Large intestine (tissue), 12 donors: ENCODE measurements at places on chromosomes 6 and 20.

- peaks cover 2% of the 10 kb centered on the region for H3K4me1 ChIP-seq
- no peaks in the 10 kb centered on the region for H3K36me3 ChIP-seq
- H3K27ac ChIP-seq: no peak overlapping the region
- H3K27me3 ChIP-seq: no peaks in the 10 kb centered on the region
Measured at GRCh38 chr6:101011186-101011585, 130.1 kb upstream of the ASCC3 start.

- H3K27ac ChIP-seq: no peak overlapping the region
- no peaks in the 10 kb centered on the region for H3K36me3 ChIP-seq
- H3K27me3 ChIP-seq: no peaks in the 10 kb centered on the region
- H3K4me1 ChIP-seq: peaks cover 8% of the 10 kb centered on the region
- no peak overlapping the region for H3K4me3 ChIP-seq
Measured at GRCh38 chr6:83514866-83515466, 2.6 kb downstream of the PRSS35 start.

- H3K27me3 ChIP-seq: peaks cover 37% of the 10 kb centered on the region
- no peak within 1 kb of the TSS for H3K27ac ChIP-seq
- peak within 1 kb of the TSS; percentile 46 for H3K4me3 ChIP-seq
- no peaks in the 10 kb centered on the region for H3K36me3 ChIP-seq
- no peak for DNase-seq
- peaks cover 4% of the 10 kb centered on the region for H3K4me1 ChIP-seq
Measured at GRCh38 chr20:63553933-63554290, at the start of gene FNDC11. Gene FNDC11, plus strand, starts transcription at chr20:63554159. Its CDS starts 1,505 bp downstream, at chr20:63555664.

GRCh38 chr6:57252975-57253374 is 30.9 kb upstream of the RAB23 start:
- H3K4me3 ChIP-seq: no peak overlapping the region
- no peaks in the 10 kb centered on the region for H3K4me1 ChIP-seq
- H3K36me3 ChIP-seq: no peaks in the 10 kb centered on the region
- H3K27me3 ChIP-seq: no peaks in the 10 kb centered on the region

DNA sequence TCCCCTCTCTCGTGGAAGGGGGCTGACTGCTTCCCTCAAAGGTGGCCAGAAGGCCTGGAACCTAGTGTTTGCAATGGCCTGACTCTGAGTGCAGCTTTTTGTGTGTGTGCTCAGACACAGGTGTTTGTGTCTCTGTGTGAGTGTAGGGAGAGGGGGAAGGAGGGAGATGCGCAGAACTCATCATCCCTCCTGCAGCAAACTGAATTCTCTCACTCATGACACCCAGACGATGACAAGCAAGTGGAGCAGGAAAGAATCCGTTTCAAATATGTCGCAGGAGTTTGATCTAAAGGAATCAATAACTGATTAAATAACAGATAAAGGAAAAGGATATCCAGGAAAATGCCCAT is 101.4 kb downstream of the TNFAIP3 start:
- H3K27ac ChIP-seq: no peak overlapping the region
- no peak for DNase-seq
- no peaks in the 10 kb centered on the region for H3K27me3 ChIP-seq
- H3K4me3 ChIP-seq: no peak overlapping the region
- no peaks in the 10 kb centered on the region for H3K36me3 ChIP-seq

DNA sequence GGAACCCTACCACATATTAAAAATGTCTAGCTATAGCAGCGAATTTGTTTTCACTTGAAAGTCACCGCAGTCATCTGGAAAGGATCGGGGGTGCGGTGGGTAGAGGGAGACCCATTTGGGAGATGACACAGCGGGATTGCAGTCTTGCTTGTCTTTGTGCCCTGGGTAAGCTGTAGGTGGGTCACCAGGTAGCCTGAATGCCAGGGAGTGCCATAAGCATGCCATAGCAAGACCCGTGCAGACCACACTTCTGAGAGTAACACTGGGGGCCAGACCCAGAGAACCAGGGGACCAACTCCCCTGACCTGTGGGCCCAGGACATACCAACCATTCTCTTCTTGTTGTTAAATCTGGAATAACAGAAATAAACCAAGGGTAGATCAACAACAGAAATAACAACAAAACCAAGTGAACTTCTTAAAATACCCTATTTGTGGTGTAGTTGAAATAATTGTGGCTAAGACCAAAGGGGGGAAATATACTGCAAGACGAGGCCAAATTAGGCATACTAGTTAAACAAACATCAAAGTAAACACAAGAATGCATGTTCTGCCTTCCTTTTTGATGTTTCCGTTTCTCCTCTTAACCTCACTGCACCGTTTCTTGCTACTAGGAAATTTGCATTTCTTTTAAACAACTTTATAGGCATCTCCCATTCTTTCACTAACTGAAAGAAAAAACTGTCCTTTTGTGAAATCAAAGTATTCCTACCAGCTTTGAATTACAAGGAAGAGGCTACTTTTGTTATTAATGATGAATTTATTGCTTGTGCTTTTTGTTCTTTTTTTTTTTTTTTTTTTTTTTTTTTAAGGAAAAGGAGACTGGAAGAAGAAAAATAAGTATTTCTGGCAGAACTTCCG is 128.2 kb downstream of the SASH1 start:
- DNase-seq: no peak
- H3K27me3 ChIP-seq: no peaks in the 10 kb centered on the region
- H3K36me3 ChIP-seq: peaks cover 15% of the 10 kb centered on the region
- no peak overlapping the region for H3K4me3 ChIP-seq
- no peak overlapping the region for H3K27ac ChIP-seq
- H3K4me1 ChIP-seq: no peaks in the 10 kb centered on the region

- DNase-seq: no peak
- H3K4me1 ChIP-seq: no peaks in the 10 kb centered on the region
Measured at GRCh38 chr6:98959631-98960030, 11.9 kb upstream of the FBXL4 start.

- H3K4me3 ChIP-seq: no peak overlapping the region
- H3K4me1 ChIP-seq: peaks cover 17% of the 10 kb centered on the region
- no peak for DNase-seq
- H3K36me3 ChIP-seq: peaks cover 20% of the 10 kb centered on the region
Measured at GRCh38 chr20:63690003-63690897, 6.2 kb upstream of the TNFRSF6B start.

- no peaks in the 10 kb centered on the region for H3K4me1 ChIP-seq
- H3K36me3 ChIP-seq: no peaks in the 10 kb centered on the region
- H3K4me3 ChIP-seq: no peak overlapping the region
- no peaks in the 10 kb centered on the region for H3K27me3 ChIP-seq
- no peak overlapping the region for H3K27ac ChIP-seq
Measured at GRCh38 chr20:57198132-57199072, 68.0 kb downstream of the BMP7 start.

DNA sequence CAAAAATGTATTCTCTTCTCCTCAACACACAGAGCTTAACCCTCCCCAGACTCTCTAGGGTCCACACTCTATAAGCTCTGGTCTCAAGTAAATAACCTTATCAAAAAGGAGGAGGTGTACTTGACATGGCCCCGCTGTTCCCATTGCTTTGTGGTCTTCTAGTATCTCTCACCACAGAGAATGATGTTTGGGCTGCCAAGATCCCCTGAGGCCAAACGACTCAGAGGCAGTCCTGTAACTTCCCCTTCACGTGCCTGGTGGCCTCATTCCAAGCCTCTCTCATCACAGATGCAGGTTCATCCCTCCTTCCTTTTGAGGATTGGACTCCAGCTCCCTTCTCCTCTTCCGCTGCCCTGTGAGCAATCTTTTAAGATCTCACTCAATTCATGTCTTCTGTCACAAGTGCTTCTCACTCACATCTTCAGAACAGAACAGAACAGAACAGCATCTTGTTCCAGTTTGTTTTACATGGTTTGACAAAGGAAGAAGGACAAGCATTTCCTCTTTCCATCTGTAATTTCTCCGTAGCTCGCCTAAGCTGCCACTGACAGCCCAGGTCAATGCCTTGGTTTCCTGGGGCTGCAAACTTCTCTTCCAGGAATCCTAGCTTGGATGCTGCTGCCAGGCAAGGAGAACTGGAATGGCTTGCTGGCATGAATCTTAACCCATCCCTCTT is 541.5 kb downstream of the CD83 start:
- H3K4me3 ChIP-seq: no peak overlapping the region
- DNase-seq: no peak
- no peaks in the 10 kb centered on the region for H3K36me3 ChIP-seq
- H3K4me1 ChIP-seq: no peaks in the 10 kb centered on the region
- H3K27me3 ChIP-seq: no peaks in the 10 kb centered on the region
- no peak overlapping the region for H3K27ac ChIP-seq

DNA sequence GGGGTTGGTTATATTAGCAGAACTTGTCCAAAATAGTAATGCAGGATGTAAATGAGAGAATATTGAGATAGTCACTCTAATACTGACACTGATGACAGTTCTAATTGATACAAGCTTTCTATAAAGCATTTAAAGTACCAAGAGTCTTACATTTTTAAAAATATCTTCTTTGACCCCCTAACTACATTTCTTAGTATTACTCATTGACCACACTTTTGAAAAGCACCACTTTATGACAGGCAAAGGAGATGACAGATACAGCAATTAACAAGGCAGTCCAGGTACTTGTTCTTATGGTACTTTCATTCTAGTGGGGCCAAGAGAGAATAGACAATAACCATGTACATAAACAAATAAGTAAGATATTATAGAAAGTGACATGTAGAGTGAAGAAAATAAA is 139.4 kb upstream of the EYA4 start:
- DNase-seq: no peak
- H3K4me3 ChIP-seq: no peak overlapping the region
- H3K36me3 ChIP-seq: no peaks in the 10 kb centered on the region
- no peaks in the 10 kb centered on the region for H3K4me1 ChIP-seq

DNA sequence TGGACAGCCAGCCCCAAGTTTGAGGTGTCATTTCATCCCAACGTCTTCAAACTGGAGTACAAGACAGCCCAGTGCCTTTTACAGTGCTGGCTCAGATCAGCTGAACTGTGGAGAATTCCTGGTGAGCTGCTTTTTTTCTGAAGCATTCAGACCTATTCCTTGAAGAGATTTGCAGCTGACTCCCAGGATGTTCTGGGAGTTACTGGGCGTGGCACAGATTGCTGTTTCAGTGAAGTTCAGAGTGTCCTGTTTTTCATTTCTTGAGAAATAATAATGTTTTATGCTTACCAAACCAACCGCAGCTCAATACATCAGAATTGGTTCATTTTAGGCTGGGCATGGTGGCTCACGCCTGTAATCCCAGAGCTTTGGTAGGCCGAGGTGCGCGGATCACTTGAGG is 33.4 kb upstream of the SRPK1 start:
- H3K27ac ChIP-seq: no peak overlapping the region
- no peak overlapping the region for H3K4me3 ChIP-seq
- no peaks in the 10 kb centered on the region for H3K36me3 ChIP-seq
- H3K4me1 ChIP-seq: no peaks in the 10 kb centered on the region
- no peak for DNase-seq

DNA sequence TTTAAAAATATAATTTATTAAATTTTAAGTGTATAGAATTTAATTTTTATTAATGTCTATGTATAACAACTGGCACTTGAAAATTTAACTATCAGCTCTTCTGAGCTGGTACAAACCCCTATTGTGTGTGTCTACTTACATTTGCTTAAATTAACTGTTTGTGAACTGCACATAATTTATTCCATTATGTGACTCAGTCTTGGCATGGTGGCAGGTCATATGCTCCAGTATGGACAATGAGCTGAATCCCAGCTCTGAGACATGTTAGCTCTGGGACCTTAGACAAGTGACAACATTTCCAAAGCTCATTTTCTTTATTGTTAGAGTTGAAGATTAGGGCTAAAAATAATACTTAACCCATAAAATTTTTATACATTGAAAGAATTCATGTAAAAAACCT is 526.1 kb upstream of the MARCKS start:
- DNase-seq: no peak
- no peaks in the 10 kb centered on the region for H3K4me1 ChIP-seq
- no peak overlapping the region for H3K27ac ChIP-seq
- H3K4me3 ChIP-seq: no peak overlapping the region

GRCh38 chr20:33622705-33623365 is 39.3 kb upstream of the C20orf144 start:
- no peaks in the 10 kb centered on the region for H3K4me1 ChIP-seq
- H3K4me3 ChIP-seq: no peak overlapping the region
- H3K27ac ChIP-seq: no peak overlapping the region
- peaks cover 71% of the 10 kb centered on the region for H3K36me3 ChIP-seq
- H3K27me3 ChIP-seq: no peaks in the 10 kb centered on the region
- no peak for DNase-seq

GRCh38 chr20:37919389-37920040 is 16.6 kb downstream of the VSTM2L start:
- no peak overlapping the region for H3K27ac ChIP-seq
- peaks cover 12% of the 10 kb centered on the region for H3K4me1 ChIP-seq
- peaks cover 12% of the 10 kb centered on the region for H3K27me3 ChIP-seq
- no peak overlapping the region for H3K4me3 ChIP-seq
- no peak for DNase-seq

GRCh38 chr6:53300656-53301551 is 47.8 kb downstream of the ELOVL5 start:
- H3K27me3 ChIP-seq: no peaks in the 10 kb centered on the region
- H3K4me3 ChIP-seq: no peak overlapping the region
- peak; percentile 33 for DNase-seq
- H3K36me3 ChIP-seq: no peaks in the 10 kb centered on the region
- H3K4me1 ChIP-seq: peaks cover 10% of the 10 kb centered on the region

DNA sequence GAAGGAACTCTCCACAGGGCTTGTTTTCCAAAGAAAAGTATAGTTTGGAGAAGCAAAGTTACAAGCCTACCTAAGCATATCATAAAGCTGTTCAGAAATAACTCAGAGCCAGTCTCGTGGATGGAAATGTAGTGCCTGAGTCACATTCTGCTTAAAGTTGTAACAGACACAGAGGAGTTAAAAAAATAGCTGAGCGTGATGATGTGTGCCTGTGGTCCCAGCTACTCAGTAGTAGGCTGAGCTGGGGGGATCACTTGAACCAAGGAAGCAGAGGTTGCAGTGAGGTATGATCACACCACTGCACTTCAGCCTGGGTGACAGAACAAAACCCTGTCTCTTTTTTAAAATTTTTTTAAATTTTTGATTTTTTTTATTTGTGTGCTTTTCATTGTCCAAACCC is 6.6 kb downstream of the ALDH5A1 start:
- H3K27ac ChIP-seq: no peak overlapping the region
- peaks cover 10% of the 10 kb centered on the region for H3K4me1 ChIP-seq
- DNase-seq: no peak
- peaks cover 16% of the 10 kb centered on the region for H3K36me3 ChIP-seq
- H3K4me3 ChIP-seq: no peak overlapping the region

GRCh38 chr6:50663806-50664205 is 49.5 kb upstream of the TFAP2D start:
- no peak overlapping the region for H3K27ac ChIP-seq
- no peaks in the 10 kb centered on the region for H3K27me3 ChIP-seq
- no peak for DNase-seq
- H3K4me1 ChIP-seq: no peaks in the 10 kb centered on the region
- no peak overlapping the region for H3K4me3 ChIP-seq

- no peak overlapping the region for H3K27ac ChIP-seq
- no peaks in the 10 kb centered on the region for H3K27me3 ChIP-seq
- H3K4me3 ChIP-seq: no peak overlapping the region
- H3K36me3 ChIP-seq: no peaks in the 10 kb centered on the region
- peaks cover 80% of the 10 kb centered on the region for H3K4me1 ChIP-seq
Measured at GRCh38 chr6:3910106-3910663, 61.0 kb downstream of the FAM50B start.

DNA sequence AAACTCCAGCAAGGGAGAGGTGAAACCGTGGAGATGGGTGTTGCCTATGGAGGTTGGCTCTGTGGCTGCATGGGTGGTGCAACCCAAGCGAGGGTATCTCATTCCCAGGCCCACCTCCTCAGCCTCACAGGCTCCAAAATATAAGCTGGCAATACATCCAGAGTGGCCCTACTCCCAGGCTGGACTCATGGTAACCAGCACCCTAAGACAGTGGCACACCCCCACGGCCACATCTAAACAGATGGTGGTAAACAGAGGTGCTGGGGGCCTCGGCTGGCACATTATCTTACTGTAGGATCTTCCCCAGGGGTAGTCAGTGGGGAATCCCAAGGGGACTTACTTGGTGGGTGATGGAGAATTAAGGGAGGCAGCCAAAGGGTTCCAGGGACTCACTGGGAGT is 33.7 kb upstream of the CCND3 start:
- no peak overlapping the region for H3K4me3 ChIP-seq
- DNase-seq: no peak
- H3K27me3 ChIP-seq: no peaks in the 10 kb centered on the region
- no peak overlapping the region for H3K27ac ChIP-seq
- no peaks in the 10 kb centered on the region for H3K36me3 ChIP-seq
